Urinary bladder (tissue), 4 donors: ENCODE measurements at places on chromosomes 1 and 21. TPM values are rescaled to one million over a fixed set of nuclear protein-coding genes. Genes with fewer than 3 reads are reported as not detected.

The KIF17 gene
- total RNA-seq = 2.0 TPM

The SYT6 gene
- 0.37 TPM for total RNA-seq

The SPATA46 gene
- total RNA-seq = not detected

The KISS1 gene
- not detected for total RNA-seq

The OLFM3 gene
- total RNA-seq = 2.3 TPM

The NMNAT2 gene
- total RNA-seq = 2.4 TPM

The KRTAP19-3 gene
- not detected for total RNA-seq

The KLHDC9 gene
- 1.3 TPM for total RNA-seq

The ST6GALNAC5 gene
- 42.5 TPM for total RNA-seq

The LCE2C gene
- total RNA-seq = not detected

The ADAMTS4 gene
- total RNA-seq = 4.4 TPM

The SUSD4 gene
- 6.3 TPM for total RNA-seq

The HMCN1 gene
- total RNA-seq = 36.9 TPM

The AMY1B gene
- total RNA-seq = not detected

The C1QB gene
- 26.3 TPM for total RNA-seq

The TESK2 gene
- 3.2 TPM for total RNA-seq

The ANKRD34A gene
- 0.21 TPM for total RNA-seq

The KRTAP11-1 gene
- total RNA-seq = not detected

The CPLANE2 gene
- total RNA-seq = 3.2 TPM

The MMP23B gene
- 45.6 TPM for total RNA-seq

The TAS1R1 gene
- total RNA-seq = not detected

The RGS18 gene
- 5.5 TPM for total RNA-seq

The PTPRU gene
- total RNA-seq = 11.7 TPM

The HSPG2 gene
- total RNA-seq = 242 TPM

The NR5A2 gene
- total RNA-seq = 9.0 TPM

The HSPA6 gene
- 1.2 TPM for total RNA-seq

The RIPK4 gene
- total RNA-seq = 8.8 TPM

The VHLL gene
- not detected for total RNA-seq

The FCRL4 gene
- total RNA-seq = not detected

The C8A gene
- total RNA-seq = not detected

The SYDE2 gene
- 54.0 TPM for total RNA-seq

The UBQLN4 gene
- 13.2 TPM for total RNA-seq

The PPP1R8 gene
- total RNA-seq = 36.0 TPM

The GLIS1 gene
- total RNA-seq = 0.42 TPM

The ZNF436 gene
- total RNA-seq = 64.9 TPM

The CYP4Z1 gene
- 0.53 TPM for total RNA-seq

The CRYAA gene
- total RNA-seq = not detected
